Activated CD4-positive, alpha-beta T cell treated with anti-CD3 and anti-CD28 coated beads for 36 hours (primary cell): ENCODE measurements at places on chromosomes 2 and 18. TPM values are rescaled to one million over a fixed set of nuclear protein-coding genes. Genes with fewer than 3 reads are reported as not detected.

DNA sequence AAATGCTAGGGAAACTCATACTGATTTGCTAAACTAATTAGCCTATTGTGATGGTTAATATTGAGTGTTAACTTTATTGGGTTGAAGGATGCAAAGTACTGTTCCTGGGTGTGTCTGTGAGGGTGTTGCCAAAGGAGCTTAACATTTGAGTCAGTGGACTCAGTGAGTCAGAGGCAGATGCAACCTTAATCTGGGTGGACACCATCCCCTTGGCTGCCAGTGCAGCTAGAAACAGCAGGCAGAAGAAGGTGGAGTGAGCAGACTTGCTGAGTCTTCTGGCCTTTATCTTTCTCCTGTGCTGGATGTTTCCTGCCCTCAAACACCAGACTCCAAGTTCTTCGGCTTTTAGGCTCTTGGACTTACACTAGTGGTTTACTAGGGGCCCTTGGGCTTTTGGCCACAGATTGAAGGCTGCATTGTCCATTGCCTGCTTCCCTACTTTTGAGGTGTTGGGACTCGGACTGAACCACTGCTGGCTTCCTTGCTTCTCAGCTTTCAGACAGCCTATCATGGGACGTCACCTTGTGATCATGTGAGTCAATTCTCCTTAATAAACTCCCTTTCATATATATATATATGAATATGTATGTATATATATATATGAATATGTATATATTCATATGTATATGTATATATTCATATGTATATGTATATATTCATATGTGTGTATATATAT is 69.7 kb downstream of the RPRM start:
- H3K27me3 ChIP-seq, result no peaks in the 10 kb centered on the region
- H3K4me1 ChIP-seq, result no peaks in the 10 kb centered on the region
- no peaks in the 10 kb centered on the region for H3K36me3 ChIP-seq
- DNase-seq, result no peak

The RANBP2 gene
- total RNA-seq, result 68.1 TPM

DNA sequence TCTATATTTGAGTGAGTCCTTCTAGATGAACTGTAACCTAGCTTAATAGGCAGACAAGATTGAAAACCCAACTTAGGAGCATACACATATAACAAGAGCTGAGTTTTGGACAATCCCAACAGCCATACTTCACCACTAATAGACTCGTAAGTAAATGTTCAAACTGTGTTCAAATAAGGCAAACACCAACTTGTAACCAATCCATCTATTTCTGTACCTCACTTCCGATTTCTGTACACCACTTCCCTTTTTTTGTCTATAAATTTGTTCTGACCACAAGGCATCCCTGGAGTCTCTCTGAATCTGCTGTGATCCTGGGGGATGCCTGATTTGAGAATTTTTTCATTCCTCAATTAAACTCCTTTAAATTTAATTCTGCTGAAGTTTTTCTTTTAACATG is 1149.1 kb upstream of the NRXN1 start:
- no peak overlapping the region for H3K4me3 ChIP-seq
- H3K27me3 ChIP-seq, result no peaks in the 10 kb centered on the region
- no peaks in the 10 kb centered on the region for H3K36me3 ChIP-seq
- H3K27ac ChIP-seq, result no peak overlapping the region
- H3K4me1 ChIP-seq, result no peaks in the 10 kb centered on the region

DNA sequence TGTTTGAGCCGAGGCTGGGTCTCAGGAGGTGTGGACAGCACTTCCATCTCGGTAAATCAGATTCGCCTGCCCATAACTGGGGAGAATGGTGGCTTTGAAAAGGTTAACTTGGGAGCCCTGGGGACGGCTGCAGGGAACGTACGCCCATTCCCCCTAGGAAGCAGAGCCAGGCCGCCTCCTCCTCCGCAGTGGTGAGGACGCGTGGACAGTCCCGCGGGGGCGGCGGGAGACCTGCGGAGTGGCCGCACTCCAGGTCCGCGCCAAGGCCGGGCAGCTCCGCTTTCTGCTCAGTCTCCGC is 845 bp upstream of the MYCN start:
- no peak overlapping the region for H3K27ac ChIP-seq
- DNase-seq, result no peak
- peaks cover 41% of the 10 kb centered on the region for H3K27me3 ChIP-seq
- H3K4me1 ChIP-seq, result peaks cover 25% of the 10 kb centered on the region

GRCh38 chr2:179181002-179181401 is 83.6 kb downstream of the SESTD1 start:
- H3K27me3 ChIP-seq, result no peaks in the 10 kb centered on the region
- H3K27ac ChIP-seq, result no peak overlapping the region
- no peak for DNase-seq
- H3K4me1 ChIP-seq, result peaks cover 2% of the 10 kb centered on the region

The NCKAP5 gene
- not detected for total RNA-seq

The RNF125 gene
- total RNA-seq, result 21.6 TPM

DNA sequence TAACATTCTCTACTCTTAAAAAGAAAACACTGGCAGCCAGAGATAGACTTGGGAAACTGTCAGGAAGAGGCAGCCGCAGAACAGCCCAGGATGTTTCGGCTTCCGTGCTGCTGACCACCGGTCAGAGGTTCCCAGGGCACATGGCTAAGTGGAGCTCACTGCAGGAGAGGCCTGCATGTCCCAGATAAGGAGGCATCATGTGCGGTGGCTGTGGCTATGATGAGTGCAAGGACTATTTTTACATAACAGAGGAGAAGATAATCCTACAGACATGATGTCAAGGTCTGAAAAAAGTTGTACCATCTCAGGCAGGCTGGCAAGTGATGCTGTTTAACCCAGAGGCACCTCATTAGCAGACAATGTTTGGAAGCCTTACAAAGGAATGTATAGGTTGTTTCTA is 252.3 kb downstream of the CYRIA start:
- H3K27ac ChIP-seq, result no peak overlapping the region
- no peak overlapping the region for H3K4me3 ChIP-seq
- DNase-seq, result no peak
- H3K27me3 ChIP-seq, result peaks cover 9% of the 10 kb centered on the region

DNA sequence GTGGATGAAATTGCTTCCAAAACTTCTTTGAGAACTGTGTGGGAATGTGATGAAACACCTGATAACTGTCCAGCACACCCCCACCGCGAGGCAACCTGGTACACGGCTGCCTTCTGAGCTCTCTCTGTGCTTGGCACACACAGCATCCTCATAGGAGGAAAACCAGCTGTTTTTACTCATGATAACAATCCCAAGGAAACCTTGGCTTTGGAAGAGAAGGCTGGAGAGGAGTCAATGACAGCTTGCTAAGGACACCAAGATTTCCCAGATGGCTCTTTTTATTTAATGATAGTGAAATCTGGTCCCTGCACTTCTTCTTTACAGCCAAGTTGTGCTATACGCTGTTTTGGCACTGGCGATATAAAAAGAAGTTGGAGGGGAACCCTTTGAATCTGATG is 232.5 kb upstream of the FN1 start:
- H3K36me3 ChIP-seq, result no peaks in the 10 kb centered on the region
- H3K4me1 ChIP-seq, result peaks cover 12% of the 10 kb centered on the region
- no peak overlapping the region for H3K4me3 ChIP-seq
- H3K27ac ChIP-seq, result no peak overlapping the region
